ENCODE measurements at places on chromosomes 11 and 22.
A peak's percentile ranks its signal among the peaks of the same experiment; 100 is the strongest.

DNA sequence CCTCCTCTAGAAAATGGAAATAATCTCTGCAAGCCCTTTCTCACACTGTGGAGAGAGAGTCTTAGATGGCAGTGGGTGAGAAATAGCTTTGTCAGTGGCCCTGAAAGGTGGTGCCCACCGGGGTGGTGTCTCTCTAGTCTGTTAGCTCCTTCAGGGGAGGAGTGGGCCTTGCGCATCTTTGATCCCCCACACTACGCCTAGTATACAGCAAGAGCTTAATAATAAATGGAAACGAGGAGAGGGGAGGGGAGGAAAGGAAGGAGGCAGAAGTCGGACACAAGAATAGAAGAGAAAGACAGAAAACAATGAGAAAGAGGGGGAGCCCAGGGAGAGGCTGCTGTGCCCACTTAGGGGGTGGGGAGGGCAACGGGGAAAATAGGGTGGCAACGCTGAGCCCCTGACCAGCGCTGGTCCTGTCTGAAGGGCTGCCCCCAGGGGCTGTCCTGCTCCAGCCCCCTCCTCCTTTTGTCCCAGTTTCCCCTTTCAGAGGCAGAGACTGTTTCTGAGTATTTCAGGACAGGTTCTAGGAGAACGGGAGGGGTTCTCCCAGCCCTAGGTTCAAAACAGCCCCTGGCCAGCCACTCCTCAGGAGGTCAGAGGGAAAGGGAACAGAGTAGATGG is 1.2 kb downstream of the ARRB1 start:
- H3K4me1 ChIP-seq = no peaks in the 10 kb centered on the region
- H3K27ac ChIP-seq = no peak overlapping the region
- H3K27me3 ChIP-seq = no peaks in the 10 kb centered on the region
- no peaks in the 10 kb centered on the region for H3K36me3 ChIP-seq
- peak; percentile 33 for DNase-seq

DNA sequence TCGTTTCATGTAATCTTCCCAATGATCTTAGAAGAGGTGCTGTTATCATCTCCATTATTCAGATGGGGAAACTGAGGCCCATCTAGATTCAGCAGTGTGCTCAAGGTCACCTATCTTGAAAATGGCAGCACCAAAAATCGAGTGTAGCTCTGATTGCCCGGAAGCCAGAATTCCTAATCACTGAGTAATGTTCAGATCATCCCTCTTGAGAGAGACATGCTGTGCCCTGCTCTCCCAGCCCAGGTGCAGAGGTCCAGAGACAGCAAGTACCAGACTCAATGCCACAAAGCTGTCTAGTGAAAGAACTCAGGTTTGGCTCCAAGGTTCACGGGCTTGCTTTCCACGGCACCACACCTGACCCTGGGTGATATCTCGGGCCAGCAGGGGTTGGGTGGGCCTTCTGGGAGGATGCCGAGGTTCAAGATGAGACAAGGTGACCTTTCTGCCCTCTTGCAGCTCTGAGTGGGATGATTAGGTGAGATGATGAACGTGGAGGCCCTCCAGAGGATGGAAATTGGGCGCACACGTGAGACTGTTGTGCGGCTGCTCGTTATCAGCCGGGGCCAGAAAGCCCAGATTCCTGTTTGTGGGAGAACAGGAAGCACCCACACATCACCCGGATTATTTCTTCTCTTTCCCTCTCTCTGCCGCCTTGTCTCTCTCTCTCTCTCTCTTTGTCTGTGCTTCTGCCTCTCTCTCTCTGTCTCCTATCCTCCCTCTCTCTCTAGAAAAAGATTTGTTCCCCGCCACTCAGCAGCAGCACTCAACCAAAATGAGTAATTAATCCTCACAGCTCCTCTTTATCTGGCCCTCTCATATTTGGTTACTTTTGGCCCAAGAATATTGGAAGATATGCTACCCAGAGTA is 19.0 kb upstream of the RASD2 start:
- no peak overlapping the region for H3K4me3 ChIP-seq
- H3K27me3 ChIP-seq = no peaks in the 10 kb centered on the region
- DNase-seq = no peak
- H3K36me3 ChIP-seq = no peaks in the 10 kb centered on the region
- no peak overlapping the region for H3K27ac ChIP-seq
- no peaks in the 10 kb centered on the region for H3K4me1 ChIP-seq

DNA sequence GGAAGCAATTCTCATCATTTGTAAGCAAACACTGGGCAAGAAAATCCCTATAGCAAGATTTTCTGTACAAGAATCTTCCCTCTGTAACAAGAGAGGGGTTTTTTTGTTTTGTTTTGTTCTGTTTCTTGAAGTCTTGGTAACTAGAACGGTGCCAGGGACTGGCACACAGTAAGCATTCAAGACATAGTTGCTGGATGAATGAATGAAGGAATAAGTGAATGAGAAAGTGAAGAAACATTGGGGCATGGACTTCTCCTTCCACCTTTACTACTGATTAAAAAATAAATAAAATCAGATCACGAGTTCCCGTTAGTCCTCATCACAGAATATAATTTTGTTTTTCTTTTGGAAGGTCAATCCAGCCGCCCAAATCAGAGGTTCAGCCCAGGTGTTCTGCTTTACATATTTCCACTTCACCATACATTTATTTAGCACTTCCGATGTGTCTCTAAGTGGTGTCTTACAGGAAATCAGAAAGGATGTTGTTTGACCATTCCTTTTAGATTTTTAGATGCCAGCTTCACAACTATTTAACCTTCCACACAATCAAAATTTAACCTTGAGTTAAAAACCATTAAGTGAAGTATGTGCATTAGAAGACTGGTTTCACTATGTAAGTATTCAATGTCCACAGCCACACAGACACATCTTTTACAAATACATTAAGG is 281.2 kb downstream of the CADM1 start:
- H3K27ac ChIP-seq = no peak overlapping the region
- H3K36me3 ChIP-seq = no peaks in the 10 kb centered on the region
- H3K27me3 ChIP-seq = no peaks in the 10 kb centered on the region
- no peak overlapping the region for H3K4me3 ChIP-seq

DNA sequence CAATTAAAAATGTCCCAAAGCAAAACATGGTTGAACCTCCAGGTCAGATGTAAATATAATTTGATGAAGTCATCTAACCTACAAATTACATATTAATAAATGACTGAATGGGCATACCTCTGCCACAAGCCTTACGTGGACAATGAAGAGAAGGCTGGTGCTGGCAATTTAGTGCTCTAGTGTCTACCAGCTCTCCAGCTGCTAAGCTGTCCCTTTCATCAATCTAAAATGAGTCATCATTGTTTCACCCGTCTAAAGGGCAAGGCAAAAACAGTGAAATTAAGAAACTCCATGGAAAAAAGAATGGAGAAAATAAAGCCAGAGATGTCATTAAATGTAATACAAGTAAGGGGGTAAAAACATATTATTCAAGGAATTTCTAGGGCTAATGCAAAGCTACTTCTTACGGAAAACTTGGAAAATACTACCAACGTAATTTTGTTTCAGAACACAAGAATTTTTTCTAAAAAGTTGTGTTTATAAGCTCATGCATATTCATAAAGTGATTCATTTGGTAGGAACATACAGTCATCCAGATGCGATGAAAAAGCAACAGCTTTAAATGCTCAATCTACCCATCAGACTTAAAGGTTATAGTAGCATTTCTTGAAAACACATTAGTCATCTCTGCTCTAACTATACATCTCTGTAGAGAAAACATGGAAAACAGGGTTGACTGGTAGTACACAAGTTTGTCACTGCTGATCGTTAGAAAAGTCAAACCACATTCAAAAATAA is 71.5 kb downstream of the SIK3 start:
- no peaks in the 10 kb centered on the region for H3K4me1 ChIP-seq
- no peaks in the 10 kb centered on the region for H3K27me3 ChIP-seq
- no peak for DNase-seq
- H3K36me3 ChIP-seq = no peaks in the 10 kb centered on the region

DNA sequence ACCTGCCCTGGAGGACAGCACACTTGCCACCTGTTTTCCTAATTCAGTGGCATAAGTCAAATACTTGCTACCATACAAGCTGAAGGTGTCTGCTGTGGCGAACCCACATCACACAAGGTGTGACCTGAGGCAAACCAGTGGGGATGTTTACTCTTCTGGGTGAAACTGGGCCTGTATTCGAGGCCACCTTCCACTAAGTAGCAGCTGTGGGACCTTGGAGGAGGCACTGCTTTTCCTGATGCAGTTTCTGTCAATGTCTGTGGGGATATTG is 927.4 kb downstream of the BRD1 start:
- DNase-seq = no peak
- H3K4me1 ChIP-seq = no peaks in the 10 kb centered on the region
- H3K36me3 ChIP-seq = no peaks in the 10 kb centered on the region
- no peak overlapping the region for H3K4me3 ChIP-seq
- no peaks in the 10 kb centered on the region for H3K27me3 ChIP-seq

GRCh38 chr22:20630873-20631617 is 123.6 kb downstream of the MED15 start:
- no peak for DNase-seq
- H3K36me3 ChIP-seq = no peaks in the 10 kb centered on the region
- no peak overlapping the region for H3K4me3 ChIP-seq
- no peaks in the 10 kb centered on the region for H3K4me1 ChIP-seq

Measured in aorta (tissue), 5 donors.